ENCODE measurements at places on chromosomes 16 and 17.

DNA sequence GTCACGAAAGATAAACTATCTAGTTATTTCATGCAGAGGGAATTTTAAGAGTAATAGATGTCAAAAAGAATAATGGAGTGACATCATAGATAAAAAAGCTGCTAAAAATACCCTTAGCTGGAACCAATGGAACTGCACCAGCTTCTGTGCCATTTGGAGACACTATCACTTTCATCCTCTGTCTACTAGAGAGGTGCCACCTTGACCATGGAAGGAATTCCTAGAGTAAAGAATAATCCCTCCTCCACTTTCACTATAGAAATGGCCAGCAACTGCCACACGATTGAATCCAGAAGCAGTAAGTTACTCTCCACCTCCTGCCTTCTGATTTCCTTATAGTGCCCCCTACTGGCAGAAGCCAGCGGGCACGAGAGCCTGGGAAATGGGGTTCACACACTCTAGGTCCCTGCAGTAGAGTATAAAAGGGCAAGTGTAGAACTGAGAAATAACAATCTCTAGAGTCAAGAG lies 2.8 kb upstream of the ALDH3A2 start:
- peak; percentile 41 for DNase-seq

DNA sequence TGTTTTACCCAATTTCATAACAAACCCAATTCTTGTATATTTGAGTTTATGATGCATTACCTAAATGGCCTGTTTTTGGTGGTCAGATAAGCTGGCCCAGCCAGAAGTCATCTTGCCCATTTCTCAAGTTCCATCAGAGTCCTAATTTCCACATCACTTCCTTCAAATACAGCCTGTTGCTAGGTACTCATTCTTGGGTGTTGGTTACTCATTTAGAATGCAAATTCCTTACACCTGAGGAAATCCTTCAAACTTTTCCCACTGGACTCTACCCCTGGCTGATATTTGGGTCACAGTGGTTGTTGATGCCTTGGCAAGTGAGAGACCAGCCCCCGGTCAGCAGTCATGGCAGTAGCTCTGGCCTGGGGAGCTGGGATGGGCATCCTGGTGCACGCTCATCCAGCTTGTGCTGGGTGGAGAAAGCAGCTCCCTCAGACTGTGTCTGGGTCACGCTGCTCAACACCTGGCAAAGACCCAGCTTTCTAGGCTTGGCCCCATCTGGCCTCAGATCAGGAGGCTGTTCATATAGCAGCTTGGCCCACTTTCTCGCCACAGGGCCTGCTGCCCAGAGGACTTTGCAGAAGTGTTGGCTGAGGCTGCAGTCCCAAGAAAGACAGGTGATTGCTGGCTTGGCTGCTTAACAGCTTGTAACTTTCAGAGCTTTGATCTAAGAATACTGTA lies 25.8 kb downstream of the WSB1 start:
- DNase-seq: no peak

GRCh38 chr17:68435361-68435760 lies 21.9 kb downstream of the WIPI1 start:
- DNase-seq: no peak

GRCh38 chr17:58153046-58153445 lies 4.9 kb downstream of the OR4D1 start:
- DNase-seq: peak; percentile 30

DNA sequence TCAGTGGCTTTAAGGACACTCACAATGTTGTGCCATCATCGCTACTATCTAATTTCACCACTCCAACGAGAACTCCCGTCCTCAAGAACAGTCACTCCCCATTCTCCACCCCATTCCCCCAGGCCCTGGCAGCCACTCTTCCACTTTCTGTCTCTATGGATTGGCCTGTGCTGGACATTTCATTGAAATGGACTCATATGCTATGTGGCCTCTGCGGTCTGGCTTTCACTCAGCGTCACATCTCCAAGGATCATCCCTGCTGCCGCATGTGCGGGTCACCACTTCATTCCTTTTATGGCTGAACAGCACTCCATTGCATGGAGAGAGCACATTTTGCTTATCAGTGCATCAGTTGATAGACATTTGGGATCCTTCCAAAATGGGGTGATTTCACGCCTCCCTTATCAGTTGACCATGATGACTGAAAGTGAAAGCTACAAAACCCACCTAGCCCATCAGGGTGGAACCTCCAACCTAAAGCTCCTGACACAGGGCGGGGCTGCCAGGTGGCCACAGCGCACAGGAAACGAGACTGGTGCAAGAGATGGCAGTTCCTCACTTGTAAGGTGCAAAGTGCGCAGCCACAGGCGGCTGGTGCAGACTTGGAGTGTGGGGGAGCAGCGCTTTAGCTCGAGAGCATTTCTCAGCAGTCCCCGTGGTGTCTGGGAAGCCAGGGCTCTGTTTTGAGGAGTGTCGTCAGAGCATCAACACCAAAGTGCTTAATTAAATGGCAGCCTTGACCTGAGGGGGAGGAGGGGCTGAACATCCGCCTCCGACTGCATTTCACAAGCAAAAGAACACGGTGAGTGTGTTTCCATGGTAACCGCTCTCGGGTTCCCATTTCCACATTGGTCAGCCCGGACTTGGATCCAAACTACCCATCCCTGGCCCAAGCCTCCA lies 23.8 kb downstream of the COTL1 start:
- DNase-seq: no peak

DNA sequence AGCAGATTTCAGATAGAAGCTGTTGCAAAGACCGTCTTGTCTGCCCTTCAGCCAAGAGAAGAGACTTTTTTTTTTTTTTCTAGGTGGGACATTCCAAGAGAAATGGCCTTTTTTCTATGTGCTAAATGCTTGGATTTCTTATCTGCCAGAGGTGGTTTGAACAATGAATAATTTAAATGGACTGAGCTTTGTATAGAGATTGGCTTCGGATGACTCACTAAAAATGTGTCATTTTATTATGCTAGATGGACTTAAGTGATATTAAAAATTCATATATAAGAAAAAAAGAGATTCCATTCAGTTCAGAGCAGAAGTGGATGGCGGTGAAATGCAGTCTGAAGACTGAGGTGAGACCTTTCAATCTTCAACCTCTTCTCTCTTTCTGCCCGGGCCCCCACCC lies 58.4 kb downstream of the MEAK7 start:
- no peak for DNase-seq
